ENCODE measurements at places on chromosomes 2 and 18. TPM values are rescaled to one million over a fixed set of nuclear protein-coding genes. Genes with fewer than 3 reads are reported as not detected.
A peak's percentile ranks its signal among the peaks of the same experiment; 100 is the strongest.

DNA sequence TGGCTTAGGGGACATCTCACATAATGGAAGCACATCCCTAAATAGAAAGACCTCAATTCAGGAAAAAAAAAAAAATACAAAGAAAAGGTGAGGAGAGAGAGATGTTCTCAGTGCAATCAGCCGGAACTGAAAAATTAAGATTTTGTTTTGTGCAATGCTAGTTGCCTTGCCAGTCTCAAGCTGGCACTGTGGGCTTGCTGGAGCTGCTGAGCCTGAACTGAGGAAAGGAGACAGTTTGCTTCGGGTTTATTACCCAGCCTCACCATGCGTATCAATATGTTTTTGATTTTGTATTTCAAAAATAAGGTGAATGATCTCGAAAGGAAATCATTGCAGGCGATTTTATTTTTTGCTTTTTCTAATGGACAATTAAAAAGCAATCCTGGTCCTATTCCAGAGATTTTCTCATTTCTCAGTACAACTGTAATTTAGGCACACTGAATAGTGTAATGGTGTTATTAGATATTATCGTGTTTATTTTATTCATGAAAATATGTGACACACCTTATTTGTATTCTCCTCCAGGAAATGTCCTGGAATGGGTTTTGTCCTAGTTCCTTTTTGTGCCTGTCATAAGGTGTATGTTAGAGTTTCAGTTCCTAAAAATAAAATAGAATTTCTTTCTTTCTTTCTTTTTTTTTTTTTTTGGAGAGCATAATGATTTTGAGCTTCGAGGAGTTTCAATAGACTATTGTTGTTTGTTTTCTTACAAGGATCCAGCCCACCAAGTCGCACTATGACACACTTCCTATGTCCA, 72.8 kb upstream of the ZEB2 start:
- H3K4me3 ChIP-seq, result no peak overlapping the region
- no peaks in the 10 kb centered on the region for H3K36me3 ChIP-seq
- H3K27me3 ChIP-seq, result no peaks in the 10 kb centered on the region
- H3K4me1 ChIP-seq, result peaks cover 5% of the 10 kb centered on the region

DNA sequence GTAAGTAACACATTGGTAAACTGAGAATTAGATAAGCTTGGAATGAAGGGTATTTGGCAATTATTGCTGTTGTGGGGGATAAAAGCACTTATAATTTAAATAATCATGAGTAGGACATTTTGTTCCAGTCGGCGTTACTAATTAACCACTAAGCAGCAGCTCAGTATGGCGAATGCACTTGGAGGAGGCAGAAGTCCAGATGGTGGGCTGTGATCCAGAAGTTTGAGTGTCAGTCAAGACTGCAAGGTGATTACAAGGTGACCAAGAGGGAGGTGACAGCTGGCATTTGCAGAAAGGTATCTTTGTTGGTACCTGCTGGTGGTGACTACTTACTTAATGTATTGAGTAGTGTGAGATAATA, 643.6 kb upstream of the FAM98A start:
- no peaks in the 10 kb centered on the region for H3K4me1 ChIP-seq
- no peak overlapping the region for H3K27ac ChIP-seq
- DNase-seq, result no peak
- no peaks in the 10 kb centered on the region for H3K36me3 ChIP-seq
- H3K4me3 ChIP-seq, result no peak overlapping the region
- no peaks in the 10 kb centered on the region for H3K27me3 ChIP-seq

DNA sequence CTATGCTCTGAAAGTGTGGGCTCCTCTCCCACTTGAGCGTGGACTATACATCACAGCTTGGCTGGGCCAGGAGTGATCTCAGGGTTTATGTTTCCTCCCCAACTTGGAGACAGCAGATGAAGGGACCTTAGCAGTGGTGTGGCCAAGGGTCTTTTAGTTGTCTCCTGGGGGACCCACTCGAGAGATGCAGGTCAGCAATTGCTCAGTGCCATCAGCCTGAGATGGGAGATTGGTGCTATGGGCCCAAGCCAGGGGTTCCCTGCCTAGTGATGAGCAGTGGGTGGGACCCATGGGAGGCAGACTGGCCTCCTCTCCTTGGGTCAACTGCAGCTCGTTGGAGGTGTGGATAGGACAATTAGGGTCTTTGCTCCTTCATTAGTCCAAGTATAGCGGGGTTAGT, 510.5 kb upstream of the FSHR start:
- H3K27me3 ChIP-seq, result no peaks in the 10 kb centered on the region
- no peaks in the 10 kb centered on the region for H3K36me3 ChIP-seq
- no peak overlapping the region for H3K4me3 ChIP-seq

DNA sequence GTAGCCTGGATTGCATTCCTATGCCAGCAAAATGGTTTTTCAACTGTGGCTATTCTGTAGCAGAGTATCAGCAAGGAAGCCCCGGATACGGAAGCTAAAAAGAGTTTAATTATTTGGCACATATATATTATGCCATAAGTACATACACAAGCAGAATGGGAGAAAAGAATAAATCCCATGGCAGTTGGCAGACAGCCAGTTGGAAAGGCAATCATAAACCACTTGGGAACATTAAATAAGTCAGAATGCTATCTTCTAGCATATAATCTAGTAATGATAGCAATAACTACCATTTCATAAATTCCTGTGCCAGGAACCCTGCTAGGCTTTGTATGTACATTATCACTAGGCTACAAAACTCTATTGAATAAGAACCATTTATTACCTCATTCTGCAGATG, 26.0 kb downstream of the GALNT5 start:
- H3K4me1 ChIP-seq, result no peaks in the 10 kb centered on the region
- H3K4me3 ChIP-seq, result no peak overlapping the region
- H3K27me3 ChIP-seq, result no peaks in the 10 kb centered on the region
- no peaks in the 10 kb centered on the region for H3K36me3 ChIP-seq
- DNase-seq, result no peak

- no peak overlapping the region for H3K4me3 ChIP-seq
- H3K36me3 ChIP-seq, result no peaks in the 10 kb centered on the region
- H3K27me3 ChIP-seq, result no peaks in the 10 kb centered on the region
- DNase-seq, result no peak
- no peaks in the 10 kb centered on the region for H3K4me1 ChIP-seq
Observed at GRCh38 chr2:234099266-234099665, 48.8 kb downstream of the SPP2 start.

- H3K27ac ChIP-seq, result no peak overlapping the region
- peaks cover 3% of the 10 kb centered on the region for H3K27me3 ChIP-seq
- DNase-seq, result no peak
- H3K4me1 ChIP-seq, result no peaks in the 10 kb centered on the region
- H3K36me3 ChIP-seq, result no peaks in the 10 kb centered on the region
Observed at GRCh38 chr2:60070196-60070595, 483.3 kb downstream of the BCL11A start.

DNA sequence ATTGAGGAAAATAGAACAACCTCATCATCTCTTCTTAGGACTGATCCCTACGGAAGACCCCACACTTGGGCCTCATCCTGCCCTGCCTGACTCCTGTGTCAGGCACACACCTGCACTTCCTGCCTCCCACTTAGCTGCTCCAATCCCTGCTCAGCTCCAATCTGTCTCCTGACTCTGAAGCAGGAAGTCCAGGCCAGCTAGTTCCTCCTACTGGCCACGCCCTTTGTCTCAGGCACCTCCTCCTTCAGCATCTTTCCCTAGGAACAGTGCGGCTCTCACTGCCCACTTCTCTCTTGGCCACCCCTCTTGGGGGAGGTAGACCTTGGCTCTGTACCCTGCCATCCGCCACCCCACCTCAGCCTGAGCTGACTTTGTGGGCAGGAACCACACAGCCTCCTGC, 135.8 kb downstream of the CELF4 start:
- H3K27me3 ChIP-seq, result no peaks in the 10 kb centered on the region
- H3K4me1 ChIP-seq, result no peaks in the 10 kb centered on the region
- H3K4me3 ChIP-seq, result no peak overlapping the region
- H3K27ac ChIP-seq, result no peak overlapping the region

GRCh38 chr2:86455181-86455580, 14.0 kb downstream of the KDM3A start:
- H3K36me3 ChIP-seq, result peaks cover 37% of the 10 kb centered on the region
- H3K4me3 ChIP-seq, result no peak overlapping the region
- DNase-seq, result no peak
- no peak overlapping the region for H3K27ac ChIP-seq
- H3K27me3 ChIP-seq, result no peaks in the 10 kb centered on the region

DNA sequence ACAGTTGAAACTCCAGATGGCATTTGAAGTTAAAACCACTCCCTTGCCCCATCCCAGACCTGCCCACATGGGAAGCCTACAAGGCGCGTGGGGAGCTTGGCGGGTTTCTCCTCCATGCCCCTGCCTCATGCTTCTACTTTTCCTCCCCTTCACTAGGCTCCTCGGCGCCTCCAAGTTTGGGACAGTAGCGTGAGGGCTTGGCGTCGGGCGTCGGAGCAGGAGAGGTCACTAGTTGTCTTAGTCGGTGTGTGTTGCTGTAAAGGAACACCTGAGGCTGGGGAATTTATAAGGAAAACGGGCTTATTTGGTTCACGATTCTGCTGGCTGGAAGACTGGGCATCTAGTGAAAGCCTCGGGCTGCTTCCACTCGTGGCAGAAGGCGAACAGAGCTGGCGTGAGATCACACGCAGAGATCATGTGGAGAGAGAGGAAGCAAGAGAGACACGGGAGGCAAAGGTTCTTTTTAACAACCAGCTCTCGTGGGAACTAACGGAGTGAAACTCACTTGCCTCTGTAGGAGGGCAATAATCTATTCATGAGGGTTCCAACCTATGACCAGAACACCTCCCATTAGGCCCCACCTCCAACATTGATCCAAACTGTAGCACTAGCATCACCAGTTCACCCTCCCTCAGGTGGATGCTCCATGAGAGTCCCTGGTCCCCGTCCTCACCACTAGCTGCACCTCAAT, 25.3 kb downstream of the ITM2C start:
- H3K27me3 ChIP-seq, result no peaks in the 10 kb centered on the region
- H3K36me3 ChIP-seq, result no peaks in the 10 kb centered on the region
- no peaks in the 10 kb centered on the region for H3K4me1 ChIP-seq

- H3K4me1 ChIP-seq, result no peaks in the 10 kb centered on the region
- no peaks in the 10 kb centered on the region for H3K36me3 ChIP-seq
- no peaks in the 10 kb centered on the region for H3K27me3 ChIP-seq
Observed at GRCh38 chr2:181985632-181986205, at the start of gene PPP1R1C. Gene PPP1R1C (plus strand): TSS chr2:181985853. CDS start chr2:181986111, 258 bp downstream.

DNA sequence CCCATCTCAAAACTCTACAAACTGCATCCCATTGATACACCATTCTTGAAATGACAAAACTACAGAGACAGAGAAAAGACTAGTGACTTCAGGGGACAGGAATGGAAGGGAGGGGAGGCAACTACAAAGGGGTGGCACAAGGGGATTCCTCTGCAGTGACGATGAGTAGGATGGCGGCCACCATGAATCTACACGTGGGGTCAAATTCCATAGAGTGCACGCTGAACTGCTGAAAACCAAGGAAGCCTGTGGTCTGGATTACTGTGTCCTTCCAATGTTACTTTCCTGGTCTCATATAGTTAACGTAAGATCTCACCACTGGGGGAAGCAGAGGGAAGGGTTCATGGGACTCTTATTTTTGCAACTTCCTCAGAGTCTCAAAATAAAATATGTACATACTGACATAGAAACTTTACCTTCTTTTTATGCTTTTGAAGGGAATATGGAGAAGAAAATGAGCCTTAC, 23.6 kb downstream of the COX7A2L start:
- no peak overlapping the region for H3K27ac ChIP-seq
- no peak for DNase-seq
- H3K4me3 ChIP-seq, result no peak overlapping the region
- H3K27me3 ChIP-seq, result no peaks in the 10 kb centered on the region
- peaks cover 6% of the 10 kb centered on the region for H3K4me1 ChIP-seq

GRCh38 chr2:218284106-218284811, 8.0 kb downstream of the TMBIM1 start:
- peaks cover 2% of the 10 kb centered on the region for H3K36me3 ChIP-seq
- H3K4me1 ChIP-seq, result peaks cover 26% of the 10 kb centered on the region
- no peak for DNase-seq
- H3K4me3 ChIP-seq, result no peak overlapping the region
- no peaks in the 10 kb centered on the region for H3K27me3 ChIP-seq

GRCh38 chr2:204495381-204495780, 49.9 kb upstream of the PARD3B start:
- no peaks in the 10 kb centered on the region for H3K36me3 ChIP-seq
- no peak overlapping the region for H3K27ac ChIP-seq
- DNase-seq, result no peak

- H3K36me3 ChIP-seq, result no peaks in the 10 kb centered on the region
- no peak for DNase-seq
- no peak overlapping the region for H3K27ac ChIP-seq
- no peaks in the 10 kb centered on the region for H3K4me1 ChIP-seq
- no peak overlapping the region for H3K4me3 ChIP-seq
- H3K27me3 ChIP-seq, result peaks cover 2% of the 10 kb centered on the region
Observed at GRCh38 chr2:119508756-119509155, 15.5 kb downstream of the SCTR start.

DNA sequence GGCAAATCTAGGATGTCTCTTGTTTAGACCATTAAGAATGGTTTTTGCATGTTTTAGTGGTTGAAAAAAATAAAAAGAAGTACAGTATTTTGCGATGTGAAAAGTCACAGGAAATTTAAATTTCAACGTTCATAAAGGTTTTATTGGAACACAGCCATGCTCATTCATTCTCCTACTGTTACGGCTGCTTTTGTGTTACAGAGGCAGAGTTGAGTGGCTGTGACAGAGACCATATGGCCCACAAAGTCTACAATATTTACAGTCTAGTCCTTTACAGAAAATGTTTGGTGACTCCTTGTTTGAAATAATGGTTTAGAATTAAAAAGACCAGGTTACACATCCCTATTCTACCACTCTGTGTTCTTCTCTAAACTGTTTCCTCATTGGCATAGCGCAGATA, 48.1 kb downstream of the MYOM1 start:
- no peaks in the 10 kb centered on the region for H3K27me3 ChIP-seq
- no peaks in the 10 kb centered on the region for H3K36me3 ChIP-seq
- no peak overlapping the region for H3K4me3 ChIP-seq
- no peak overlapping the region for H3K27ac ChIP-seq
- no peak for DNase-seq
- H3K4me1 ChIP-seq, result no peaks in the 10 kb centered on the region

GRCh38 chr2:95165030-95165370, 609 bp upstream of the ZNF2 start:
- H3K4me1 ChIP-seq, result peaks cover 11% of the 10 kb centered on the region
- H3K27me3 ChIP-seq, result no peaks in the 10 kb centered on the region
- peak overlapping the region; percentile 89 for H3K4me3 ChIP-seq

Gene FMNL2
- 33.6 TPM for total RNA-seq

Gene FN1
- 4.2 TPM for total RNA-seq

Gene EMX1
- total RNA-seq, result 0.36 TPM

Gene NT5C1B
- total RNA-seq, result not detected

Gene CCL20
- not detected for total RNA-seq

All from Panc1 (cell line).